Activated naive CD4-positive, alpha-beta T cell (primary cell): ENCODE measurements at places on chromosomes 6 and 20.

DNA sequence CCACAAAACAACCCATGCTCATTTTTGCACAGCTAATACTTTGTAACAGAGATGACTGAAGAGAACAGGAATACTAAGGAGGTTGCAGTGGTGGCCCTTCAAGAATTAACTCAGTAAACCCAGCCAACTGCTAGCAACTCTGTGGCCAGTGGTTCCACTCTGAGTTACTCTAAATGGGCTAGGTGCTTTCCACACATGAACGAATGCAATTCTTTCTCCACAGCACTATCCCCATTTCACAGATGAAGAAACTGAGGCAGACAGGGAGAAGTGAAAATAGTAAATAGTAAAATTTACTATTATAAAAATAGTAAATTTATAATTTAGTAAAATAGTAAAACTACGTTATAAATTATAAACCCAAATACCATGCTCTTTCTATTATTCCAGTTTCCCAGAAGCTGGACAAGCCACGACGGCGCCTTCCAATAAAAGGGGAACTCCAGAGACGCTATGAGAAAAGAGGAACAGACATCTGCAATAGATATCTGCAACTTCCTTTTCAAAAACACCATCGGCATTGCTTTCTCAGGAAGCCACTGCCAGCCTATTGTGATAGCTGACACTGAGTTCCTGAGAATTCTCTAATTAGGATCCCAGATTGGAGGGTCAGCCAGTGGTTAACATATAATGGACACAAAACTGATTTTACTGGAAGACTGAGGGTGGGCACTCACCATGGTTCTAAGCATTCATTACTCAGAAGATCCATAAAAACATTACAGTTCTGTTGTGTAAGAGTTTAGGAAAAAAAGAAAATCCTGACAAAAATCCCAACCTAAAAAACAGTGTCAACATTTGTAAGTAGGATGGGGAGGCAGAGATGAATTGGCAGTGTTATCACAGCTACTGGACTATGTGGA is 16.2 kb downstream of the FKBP1A start:
- DNase-seq, result no peak

DNA sequence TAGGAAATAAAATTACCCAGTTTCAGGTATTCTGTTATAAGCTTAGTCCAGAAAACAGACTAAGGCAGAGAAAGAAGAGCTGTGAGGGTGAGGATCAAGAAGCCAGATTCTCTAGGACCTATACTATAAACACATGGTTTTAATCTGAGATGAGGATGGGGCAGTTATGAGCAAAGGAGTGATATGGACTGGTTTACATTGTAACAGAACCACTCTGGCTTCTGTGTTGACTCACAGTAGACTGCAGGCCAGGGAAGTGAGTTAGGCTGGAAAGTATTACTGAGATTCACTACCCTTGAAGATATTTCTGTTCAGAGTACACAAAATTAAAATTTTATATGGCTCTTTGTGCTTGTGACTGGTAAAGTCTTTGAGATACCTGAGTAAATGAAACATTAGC is 3.2 kb upstream of the RWDD1 start:
- DNase-seq, result no peak

GRCh38 chr6:155710704-155711103 is 255.1 kb upstream of the NOX3 start:
- no peak for DNase-seq

DNA sequence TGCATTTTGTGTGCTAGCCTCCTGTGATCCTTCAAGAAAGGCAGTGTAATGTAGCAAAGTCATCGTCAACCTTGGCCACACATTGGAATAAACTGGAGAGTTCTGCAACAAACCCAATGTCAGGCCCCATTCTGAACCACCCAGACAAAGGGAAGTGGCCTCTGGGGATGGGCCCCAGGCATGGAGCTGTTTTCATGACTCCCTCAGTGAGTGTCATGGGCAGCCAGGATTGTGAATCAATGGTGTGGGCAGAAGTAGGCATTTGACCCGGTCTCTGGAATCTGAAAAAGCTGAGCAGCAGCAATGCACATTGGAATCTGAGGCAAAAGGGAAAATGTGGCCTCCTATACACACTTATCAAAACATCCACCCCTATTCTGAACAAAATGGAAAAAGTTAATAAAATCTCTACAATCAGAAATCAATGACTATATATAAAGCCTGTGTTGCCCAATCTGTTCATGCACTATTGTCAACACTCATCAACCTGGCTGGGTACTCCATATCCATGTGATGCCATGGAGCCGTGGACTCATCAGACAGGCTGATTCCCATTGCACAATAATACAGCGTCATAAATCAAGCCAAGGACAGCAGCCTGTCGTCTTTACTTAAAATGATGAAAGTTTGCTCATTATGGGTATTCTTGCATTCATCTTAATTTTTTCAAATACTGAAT is 134.9 kb upstream of the STMND1 start:
- no peak for DNase-seq

DNA sequence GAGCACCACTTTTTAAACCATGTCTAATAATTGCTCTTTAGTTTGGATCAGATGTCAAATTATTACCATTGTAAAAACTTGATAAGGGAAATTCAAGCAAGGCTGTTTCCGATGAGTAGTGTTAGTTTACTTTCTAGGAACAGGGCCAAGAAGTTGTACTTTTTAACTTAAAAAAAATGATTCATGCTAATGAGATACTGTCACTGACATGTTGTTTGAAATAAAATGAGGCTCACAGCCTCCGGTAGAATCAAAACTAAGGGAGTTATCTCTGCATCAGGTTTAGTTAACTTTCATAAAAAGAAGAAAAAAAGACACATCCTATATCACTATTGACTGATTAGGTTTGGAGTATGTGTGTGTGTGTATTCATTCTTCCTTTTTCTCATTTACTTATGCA is 55.2 kb upstream of the SUPT3H start:
- no peak for DNase-seq

GRCh38 chr6:132023490-132023889 is 72.3 kb upstream of the CCN2 start:
- no peak for DNase-seq

GRCh38 chr6:169784821-169785340 is 33.5 kb downstream of the ERMARD start:
- no peak for DNase-seq

- DNase-seq, result no peak
These were observed 20.2 kb downstream of the MCUR1 start for GRCh38 chr6:13794184-13794583.

- no peak for DNase-seq
These were observed 194.4 kb downstream of the TMEM200A start for GRCh38 chr6:130560231-130560630.

GRCh38 chr6:136463743-136464142 is 86.5 kb downstream of the MAP7 start:
- no peak for DNase-seq

DNA sequence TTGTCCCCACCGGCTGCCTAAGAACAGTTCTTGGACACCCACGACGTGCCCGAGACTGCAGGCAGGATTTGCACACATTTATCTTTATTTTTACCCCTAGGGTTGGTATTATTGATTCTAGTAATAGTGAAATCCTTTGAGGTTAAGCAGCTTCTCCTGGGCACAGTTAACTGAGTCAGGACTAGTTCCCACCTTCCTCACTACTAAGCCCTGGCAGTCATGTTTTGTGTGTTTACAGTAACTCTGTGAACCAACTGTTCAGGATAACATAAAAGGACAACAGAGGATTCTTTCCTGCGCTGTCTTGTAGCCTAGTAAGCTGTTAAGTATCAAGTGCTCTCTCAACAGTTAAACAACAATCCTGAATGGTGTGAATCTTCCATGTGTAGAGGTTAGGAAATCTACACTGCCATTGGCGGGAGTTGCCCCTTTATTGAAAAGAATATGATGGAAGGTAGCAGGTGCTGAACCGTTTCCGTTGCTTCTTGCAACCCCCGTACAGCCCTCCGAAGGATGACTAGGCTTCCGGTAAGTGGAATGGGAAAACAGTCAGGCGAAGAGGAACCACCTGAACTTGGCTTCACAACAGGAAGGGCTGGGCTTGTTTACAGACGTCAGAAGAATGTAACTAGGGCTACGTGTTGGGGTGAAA is 979 bp upstream of the SOD2 start:
- no peak for DNase-seq

DNA sequence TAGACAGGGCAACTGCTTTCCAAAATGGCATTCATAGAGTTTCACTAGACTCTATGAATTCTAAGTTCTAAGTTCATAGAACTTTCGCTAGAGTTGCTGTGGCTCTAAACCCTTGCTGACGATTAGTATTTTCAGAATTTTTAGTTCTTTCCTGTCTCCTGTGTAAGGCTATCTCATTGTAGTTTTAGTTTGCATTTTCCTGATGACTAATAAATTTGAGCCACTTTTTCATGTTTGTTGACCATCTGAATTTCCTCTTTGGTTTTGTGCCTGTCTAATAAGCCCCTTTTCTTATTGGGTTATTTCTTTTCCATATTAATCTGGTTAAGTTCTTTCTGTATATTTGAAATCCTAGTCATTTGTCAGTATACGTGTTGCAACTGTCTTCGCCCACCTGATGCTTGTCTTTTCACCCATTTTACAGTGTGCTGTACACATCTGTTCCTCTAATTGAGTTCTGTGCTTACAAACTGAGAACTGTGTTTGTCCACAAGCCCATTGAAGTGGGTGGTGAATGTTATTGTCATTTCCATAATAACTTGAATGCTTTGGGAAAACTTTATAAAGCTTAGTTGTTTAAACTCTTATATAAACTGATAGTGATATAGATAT is 177.7 kb upstream of the CDYL start:
- no peak for DNase-seq

- DNase-seq, result peak; percentile 13
These were observed 1.0 kb downstream of the SCML4 start for GRCh38 chr6:107823047-107823557.

DNA sequence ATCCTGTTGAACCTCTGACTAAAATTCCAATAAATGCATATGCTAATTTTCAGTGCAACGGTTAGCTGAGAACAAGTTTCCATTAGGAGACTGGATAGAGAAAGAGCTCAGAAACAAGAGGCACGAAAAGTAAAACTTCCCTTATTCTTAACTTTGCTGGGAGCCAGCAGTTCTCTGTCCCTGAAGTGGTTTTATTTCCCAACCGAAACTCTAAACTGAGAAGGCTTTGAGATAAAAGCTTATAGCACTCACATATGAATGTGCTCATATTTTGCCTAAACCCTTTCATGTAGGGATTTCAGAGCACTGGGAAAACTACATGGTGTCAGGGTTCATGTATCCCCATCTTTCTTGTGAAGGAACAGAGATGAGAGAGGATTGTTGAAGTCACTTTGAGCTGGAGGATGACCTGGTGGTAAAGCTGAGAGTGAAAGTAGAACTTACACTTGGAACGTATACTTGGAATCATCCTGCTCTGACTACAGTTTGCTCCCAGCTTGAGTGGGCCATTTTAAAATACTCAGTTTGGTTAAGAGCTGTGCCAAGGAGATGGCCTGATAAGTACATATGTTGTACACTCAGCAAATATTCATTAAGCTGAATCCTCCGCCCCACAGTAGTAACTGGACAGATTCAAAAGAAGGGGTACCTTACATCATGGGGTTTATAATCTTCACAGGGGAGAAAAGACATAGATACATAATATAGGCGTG is 324.2 kb upstream of the CNR1 start:
- DNase-seq, result no peak

DNA sequence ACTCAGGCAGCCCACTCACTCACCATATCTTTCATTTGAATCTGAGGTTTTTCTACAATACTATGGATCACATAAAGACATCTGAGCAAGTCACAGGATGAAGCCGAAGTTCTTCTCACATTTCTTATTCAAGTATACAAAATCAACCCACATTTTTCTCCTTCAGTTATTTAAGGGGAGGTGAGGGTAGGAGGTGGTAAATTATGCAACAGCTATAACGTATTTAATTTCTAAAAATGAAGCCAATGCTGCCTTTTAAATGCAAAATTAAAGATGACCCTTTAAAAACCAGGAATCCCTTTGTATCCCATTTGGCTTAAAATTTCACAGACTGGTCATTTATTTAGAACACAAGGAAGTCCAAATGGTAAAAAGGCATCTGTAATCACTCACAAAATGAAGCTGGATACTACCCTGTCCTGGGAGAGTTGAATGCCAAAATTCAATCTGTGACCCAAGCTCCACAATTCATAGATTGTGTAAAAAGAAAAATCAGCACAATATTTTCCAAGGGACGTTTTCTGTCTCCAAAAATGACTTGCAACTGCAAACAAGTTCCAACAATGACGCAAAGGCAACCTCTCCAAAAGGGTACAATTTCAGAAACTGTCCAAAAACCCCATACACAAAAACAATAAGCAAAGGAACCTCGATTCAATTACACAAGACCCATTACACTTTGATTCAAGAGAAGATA is 48.8 kb downstream of the EPB41L2 start:
- DNase-seq, result no peak

DNA sequence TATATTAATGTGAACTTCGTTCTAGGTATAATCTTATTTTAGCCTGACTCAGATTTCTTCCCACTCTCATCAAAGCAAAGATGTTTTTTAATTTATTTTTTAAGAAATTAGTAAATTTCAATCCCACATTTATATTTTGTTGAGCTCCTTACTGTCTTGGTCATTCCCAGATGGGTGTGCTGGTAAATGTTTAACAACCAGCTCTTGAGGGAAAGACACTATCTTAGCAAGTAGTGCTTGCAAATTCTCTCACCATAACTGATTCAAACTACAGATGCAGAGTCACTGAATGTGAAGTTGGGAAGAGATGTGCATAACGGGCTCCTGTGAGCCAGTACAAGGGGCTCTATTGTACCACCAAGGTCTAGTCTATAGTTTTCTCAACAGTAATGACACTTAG is 29.8 kb upstream of the BTN3A2 start:
- no peak for DNase-seq

DNA sequence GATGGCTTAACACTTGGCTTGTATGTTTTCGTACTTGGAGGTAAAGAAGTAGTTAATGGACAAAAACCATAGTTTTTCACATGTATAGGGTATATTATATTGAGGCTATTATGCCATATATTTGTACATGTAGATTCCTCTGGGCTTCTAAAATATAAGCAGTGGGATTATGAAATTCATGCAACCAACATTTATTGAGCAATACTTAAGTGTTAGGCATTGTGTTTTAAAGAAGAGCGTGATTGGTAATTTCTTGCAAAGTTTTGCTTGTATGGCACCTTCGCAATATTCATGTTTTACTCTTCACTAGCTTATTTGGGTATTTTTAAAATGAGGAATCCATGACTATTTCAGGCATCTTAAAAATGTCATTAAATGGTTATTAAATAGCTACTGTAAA is 2.5 kb downstream of the TULP4 start:
- no peak for DNase-seq
